ENCODE measurements at places on chromosomes 7 and 10. TPM values are rescaled to one million over a fixed set of nuclear protein-coding genes. Genes with fewer than 3 reads are reported as not detected.

GRCh38 chr7:85641331-85641730, 454.5 kb upstream of the SEMA3D start:
- no peaks in the 10 kb centered on the region for H3K4me1 ChIP-seq
- H3K36me3 ChIP-seq, result no peaks in the 10 kb centered on the region
- no peaks in the 10 kb centered on the region for H3K27me3 ChIP-seq
- H3K27ac ChIP-seq, result no peak overlapping the region
- no peak for DNase-seq

- H3K4me1 ChIP-seq, result no peaks in the 10 kb centered on the region
- no peak for DNase-seq
- no peaks in the 10 kb centered on the region for H3K36me3 ChIP-seq
- H3K27me3 ChIP-seq, result no peaks in the 10 kb centered on the region
Measured at GRCh38 chr10:57891201-57892006, 376.3 kb downstream of the IPMK start.

CHAT gene
- total RNA-seq, result not detected

CYP2C9 gene
- total RNA-seq, result not detected

DNA sequence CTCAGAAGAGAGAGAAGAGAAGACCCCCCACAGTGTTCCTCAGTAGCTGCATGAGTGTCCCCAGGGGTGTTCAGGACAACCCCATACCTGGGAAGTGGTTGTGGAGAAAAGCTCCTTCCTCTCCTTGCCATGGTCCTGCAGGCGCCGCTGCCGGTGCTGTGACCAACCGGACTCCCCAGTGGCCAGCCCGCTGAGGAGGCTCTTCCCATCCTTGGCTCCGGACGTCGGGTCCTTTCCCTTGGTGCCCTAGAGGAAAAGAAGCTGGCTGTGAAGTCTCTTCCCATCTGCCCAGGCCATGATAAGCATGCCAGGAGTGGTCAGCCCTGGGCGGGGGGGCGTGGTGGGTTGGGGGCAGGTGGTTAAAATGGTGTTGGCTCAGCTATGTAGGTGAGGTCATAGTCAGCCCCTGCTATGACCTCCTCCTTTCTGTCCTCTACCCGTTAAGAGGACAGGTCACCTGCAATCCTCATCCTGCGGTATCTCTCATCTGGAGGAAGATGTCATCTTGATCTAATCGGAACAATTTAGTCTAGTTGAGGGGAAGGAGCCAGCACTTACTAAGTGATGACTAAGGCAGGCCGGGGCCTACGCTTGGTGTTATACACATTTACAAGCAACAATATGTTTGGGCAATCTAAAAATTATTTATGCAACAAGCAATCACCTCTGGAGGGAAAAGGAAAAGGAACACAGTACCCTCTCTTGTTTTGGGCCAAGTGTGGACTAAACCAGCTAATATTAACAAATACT, 13.2 kb downstream of the WDR91 start:
- no peaks in the 10 kb centered on the region for H3K4me1 ChIP-seq
- H3K4me3 ChIP-seq, result no peak overlapping the region

DNA sequence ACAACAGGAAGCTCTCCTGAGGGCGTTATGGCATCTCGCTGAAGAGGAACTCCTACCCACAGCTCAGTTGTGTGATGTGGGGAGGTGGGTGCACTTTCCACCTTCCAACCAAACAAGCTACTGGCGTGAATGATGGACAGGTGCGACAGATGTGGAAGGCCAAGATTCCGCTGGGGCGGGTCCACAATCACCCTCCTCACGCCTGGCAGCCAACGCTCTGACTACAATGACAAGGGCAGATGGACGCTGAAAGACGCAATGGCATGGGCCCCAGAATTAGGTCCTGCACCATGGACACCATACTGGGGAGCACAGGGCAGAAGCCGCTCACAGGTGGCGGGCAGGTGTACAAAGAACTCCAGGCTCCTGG, 282.5 kb downstream of the PRPF18 start:
- H3K27me3 ChIP-seq, result no peaks in the 10 kb centered on the region
- H3K36me3 ChIP-seq, result no peaks in the 10 kb centered on the region
- no peak for DNase-seq
- H3K27ac ChIP-seq, result no peak overlapping the region

DNA sequence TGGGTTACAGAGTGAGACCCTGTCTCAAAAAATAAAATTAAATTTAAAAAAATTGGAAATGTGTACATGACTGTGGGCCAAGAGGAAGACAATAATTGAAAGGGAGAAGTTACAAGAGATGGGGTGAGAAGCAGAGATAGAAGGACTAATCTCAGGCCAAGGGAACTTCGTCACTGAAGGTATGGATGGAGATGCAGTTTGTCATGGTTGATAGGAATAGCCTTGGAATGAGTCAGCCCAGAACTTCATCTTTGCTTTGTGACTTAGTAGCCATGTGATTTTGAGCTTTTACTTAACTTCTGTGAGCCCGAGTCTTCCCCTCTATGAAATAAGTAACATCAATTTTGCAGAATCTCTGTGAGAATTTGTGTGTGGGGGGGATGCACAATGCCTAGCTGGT, 6.5 kb upstream of the PODXL start:
- no peak overlapping the region for H3K27ac ChIP-seq
- no peaks in the 10 kb centered on the region for H3K4me1 ChIP-seq
- H3K36me3 ChIP-seq, result no peaks in the 10 kb centered on the region
- H3K27me3 ChIP-seq, result no peaks in the 10 kb centered on the region

DNA sequence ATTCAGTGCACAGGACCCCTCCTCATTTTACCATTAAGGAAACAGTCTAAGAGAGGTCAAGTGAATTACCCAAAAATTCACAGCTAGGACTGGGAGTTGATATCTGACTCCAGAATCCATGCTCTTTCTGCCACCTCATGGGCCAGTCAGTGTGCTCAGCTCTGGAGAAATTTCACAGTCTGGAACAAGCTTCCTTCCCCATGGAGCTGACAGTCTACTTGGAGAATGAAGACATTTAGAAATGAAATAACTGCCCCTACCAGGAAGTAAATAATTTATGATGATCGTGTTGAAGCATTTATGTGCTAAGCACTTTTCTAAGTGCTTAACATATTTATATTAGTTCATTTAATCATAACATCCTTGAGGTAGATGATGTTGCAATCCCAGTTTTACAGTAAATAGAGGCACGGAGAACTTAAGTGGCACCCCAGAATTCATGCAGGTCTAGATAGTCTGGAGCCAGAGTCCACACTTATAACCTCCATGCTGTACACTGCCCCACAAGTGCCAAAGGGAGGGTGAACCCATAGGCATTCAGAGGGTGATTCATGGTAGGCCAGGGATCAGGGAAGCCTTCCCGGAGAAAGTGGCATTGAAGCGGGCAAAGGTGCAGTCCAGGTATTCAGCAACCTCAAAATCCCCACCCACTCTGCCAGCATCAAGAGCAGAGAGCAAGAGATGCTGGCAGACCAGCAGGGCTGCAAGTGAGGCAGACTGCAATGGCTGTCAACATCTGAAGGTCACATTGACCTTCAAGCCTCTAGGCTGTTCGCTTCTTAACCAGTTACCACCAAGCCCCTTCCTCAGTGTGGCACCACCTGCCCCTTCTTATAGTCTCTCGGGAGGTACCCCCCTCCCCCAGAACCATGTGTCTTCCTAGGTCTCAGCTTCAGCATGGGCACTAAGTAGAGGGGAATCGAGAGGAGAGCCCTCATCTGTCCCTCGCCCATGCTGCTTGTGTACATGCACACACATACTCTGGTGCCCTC, 38.4 kb upstream of the LRRC4 start:
- H3K27me3 ChIP-seq, result no peaks in the 10 kb centered on the region
- H3K36me3 ChIP-seq, result no peaks in the 10 kb centered on the region
- no peak for DNase-seq
- no peak overlapping the region for H3K27ac ChIP-seq
- H3K4me3 ChIP-seq, result no peak overlapping the region

TNKS2 gene
- total RNA-seq, result 43.2 TPM

DNA sequence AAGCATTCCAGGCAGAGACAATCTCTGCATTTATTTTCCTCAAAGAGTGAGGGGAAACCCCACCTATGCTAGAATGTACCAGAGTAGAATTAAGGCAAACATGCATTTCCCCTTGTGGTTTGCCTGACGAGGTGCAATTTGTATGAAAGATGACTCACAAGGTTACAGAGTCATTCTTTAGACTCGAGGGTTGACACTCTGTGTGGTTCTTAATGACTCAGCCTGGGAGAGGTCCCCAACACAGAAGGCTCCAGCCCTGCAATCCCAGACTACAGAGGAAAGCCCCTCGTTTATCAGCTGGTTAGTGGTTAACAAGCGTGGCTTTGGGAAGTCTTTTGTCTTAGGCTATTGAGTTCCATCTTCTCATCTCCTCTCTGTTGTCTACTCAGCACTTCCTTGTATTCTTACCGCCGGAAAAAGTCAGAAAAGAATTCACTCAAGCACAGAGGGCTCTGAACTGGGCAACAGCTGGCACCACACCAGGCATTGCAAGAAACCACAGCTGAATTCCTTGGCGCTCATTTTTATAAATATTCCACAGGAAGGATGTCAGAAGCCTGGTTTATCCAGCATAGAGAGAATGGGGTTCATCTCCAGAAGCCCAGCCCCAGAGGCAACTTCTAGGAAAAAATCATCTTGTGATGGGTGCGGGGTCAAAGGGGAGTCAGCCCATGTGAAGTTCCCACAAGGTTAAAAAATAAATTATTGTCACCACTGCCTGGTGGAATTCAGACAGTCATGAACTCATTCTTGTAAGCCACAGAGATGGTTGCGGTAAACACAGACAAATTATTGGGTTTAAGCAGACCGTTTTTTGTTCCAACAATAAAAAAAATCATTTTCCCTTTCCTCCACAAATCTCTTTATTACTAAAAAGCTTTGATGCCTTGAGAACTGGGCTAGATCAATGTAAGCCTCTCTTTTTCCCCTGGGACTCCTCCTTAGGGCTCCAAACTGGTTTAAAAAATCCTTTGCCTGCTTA, 24.5 kb upstream of the SVIL start:
- no peaks in the 10 kb centered on the region for H3K27me3 ChIP-seq
- H3K36me3 ChIP-seq, result peaks cover 5% of the 10 kb centered on the region
- peaks cover 19% of the 10 kb centered on the region for H3K4me1 ChIP-seq
- peak overlapping the region; percentile 77 for H3K27ac ChIP-seq
- peak; percentile 87 for DNase-seq

TAC1 gene
- total RNA-seq, result not detected

GRCh38 chr10:43322331-43322730, 49.1 kb upstream of the FXYD4 start:
- no peak overlapping the region for H3K4me3 ChIP-seq
- H3K36me3 ChIP-seq, result no peaks in the 10 kb centered on the region
- H3K27ac ChIP-seq, result no peak overlapping the region
- no peaks in the 10 kb centered on the region for H3K4me1 ChIP-seq
- H3K27me3 ChIP-seq, result no peaks in the 10 kb centered on the region

- H3K27me3 ChIP-seq, result no peaks in the 10 kb centered on the region
- no peak overlapping the region for H3K27ac ChIP-seq
- no peak overlapping the region for H3K4me3 ChIP-seq
Measured at GRCh38 chr7:41881331-41882130, 178.6 kb upstream of the INHBA start.

SEMA3D gene
- total RNA-seq, result 30.8 TPM

DNA sequence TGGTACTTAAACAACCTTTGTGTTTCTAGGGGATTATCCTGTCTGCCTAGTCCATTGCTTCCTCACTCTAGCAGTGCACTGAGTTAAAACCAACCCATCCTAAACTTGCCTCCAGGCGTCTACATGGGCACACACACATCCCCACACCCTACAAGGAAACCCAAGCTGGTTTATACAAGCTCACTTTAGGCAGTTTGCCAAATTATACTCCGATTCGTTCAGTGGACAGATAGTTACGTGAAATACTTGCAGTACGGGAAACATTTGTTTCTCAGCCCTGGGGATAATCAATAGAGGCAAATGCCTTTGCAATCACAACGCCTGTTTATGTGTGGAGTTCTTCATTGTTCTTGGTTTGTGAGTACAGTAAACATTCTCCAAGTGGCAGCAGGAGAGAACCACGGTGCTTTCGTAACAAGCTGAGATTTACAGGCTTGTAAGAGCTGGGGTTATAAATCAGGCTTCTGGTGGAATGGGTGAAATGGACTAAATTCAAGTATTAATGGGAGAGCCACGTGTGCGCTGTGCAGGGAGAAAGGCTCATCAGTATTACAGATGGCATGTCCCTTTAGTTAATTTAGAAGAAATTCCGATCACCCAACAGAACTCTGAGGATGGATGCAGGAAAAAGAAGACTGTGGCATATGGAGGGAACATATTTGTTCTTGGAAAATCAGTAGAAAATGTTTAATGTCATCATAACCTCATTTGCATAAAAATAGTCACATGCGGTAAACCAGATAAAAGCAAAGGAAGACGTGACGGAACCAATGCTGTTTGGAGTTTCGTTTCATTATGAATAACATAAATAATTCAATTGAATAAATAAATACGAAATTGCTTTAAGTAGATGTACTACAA, 217.1 kb downstream of the GALNT17 start:
- H3K4me1 ChIP-seq, result no peaks in the 10 kb centered on the region
- DNase-seq, result no peak
- no peak overlapping the region for H3K4me3 ChIP-seq
- no peaks in the 10 kb centered on the region for H3K27me3 ChIP-seq
- no peaks in the 10 kb centered on the region for H3K36me3 ChIP-seq

GRCh38 chr7:155941688-155942087, 129.4 kb upstream of the SHH start:
- H3K4me3 ChIP-seq, result no peak overlapping the region
- no peaks in the 10 kb centered on the region for H3K27me3 ChIP-seq
- DNase-seq, result no peak
- no peak overlapping the region for H3K27ac ChIP-seq

DNA sequence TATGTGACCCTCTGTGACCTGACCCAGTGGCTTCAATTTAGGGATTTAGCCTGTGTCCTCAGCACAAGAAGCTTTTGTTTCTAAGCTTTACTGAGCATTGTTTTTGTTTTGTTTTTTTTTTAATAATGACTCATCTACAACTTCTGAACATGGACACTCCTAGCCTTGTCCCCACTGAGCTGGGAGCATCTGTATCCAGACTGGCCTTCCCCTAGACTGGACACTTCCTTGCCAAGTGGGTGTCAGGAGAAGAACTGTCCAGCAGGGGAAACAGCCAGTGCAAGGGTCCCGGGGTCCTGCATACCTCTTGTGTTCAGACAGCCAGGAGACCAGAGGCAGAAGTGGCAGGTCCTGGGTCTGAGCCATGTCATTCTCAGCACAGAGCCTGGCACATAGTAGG, 108.6 kb downstream of the TMEM130 start:
- H3K4me3 ChIP-seq, result no peak overlapping the region
- H3K27ac ChIP-seq, result peak overlapping the region; percentile 88
- H3K4me1 ChIP-seq, result peaks cover 2% of the 10 kb centered on the region
- DNase-seq, result no peak
- H3K36me3 ChIP-seq, result no peaks in the 10 kb centered on the region

GRCh38 chr10:7265396-7266123, 145.3 kb downstream of the SFMBT2 start:
- H3K36me3 ChIP-seq, result no peaks in the 10 kb centered on the region
- H3K27me3 ChIP-seq, result no peaks in the 10 kb centered on the region
- DNase-seq, result no peak
- no peaks in the 10 kb centered on the region for H3K4me1 ChIP-seq
- no peak overlapping the region for H3K27ac ChIP-seq

- no peaks in the 10 kb centered on the region for H3K27me3 ChIP-seq
- no peaks in the 10 kb centered on the region for H3K4me1 ChIP-seq
- no peaks in the 10 kb centered on the region for H3K36me3 ChIP-seq
Measured at GRCh38 chr10:97134110-97134509, 51.6 kb downstream of the SLIT1 start.

GRCh38 chr10:93288679-93289634, 193.2 kb downstream of the MYOF start:
- peak; percentile 84 for DNase-seq
- H3K4me3 ChIP-seq, result no peak overlapping the region
- no peak overlapping the region for H3K27ac ChIP-seq
- H3K36me3 ChIP-seq, result no peaks in the 10 kb centered on the region
